ENCODE measurements at places on chromosomes 1 and 21.

GRCh38 chr21:42062236-42063022, 8.7 kb upstream of the UMODL1 start:
- DNase-seq, result peak; percentile 76

- no peak for DNase-seq
Measured at GRCh38 chr1:10113501-10113900, 80.7 kb downstream of the UBE4B start.

DNA sequence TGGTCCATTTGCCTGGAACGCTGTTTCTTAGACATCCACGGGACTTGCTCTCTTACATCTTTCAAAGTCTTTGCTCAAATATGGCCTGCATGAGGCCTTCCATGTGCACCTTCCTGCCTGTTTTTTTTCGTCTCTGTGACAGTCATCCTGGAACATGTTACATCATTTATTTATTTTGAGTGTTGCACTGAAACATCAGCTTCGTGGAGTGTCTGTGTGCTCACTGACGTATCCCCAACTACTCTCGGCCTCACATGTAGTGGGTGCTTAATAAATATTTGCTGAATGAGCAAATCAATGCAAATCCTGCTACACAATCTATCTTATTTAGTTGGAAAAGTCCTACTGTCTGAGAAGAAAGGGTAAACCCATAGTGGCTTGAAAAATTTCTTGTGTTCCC, 11.4 kb upstream of the RHOU start:
- DNase-seq, result no peak

DNA sequence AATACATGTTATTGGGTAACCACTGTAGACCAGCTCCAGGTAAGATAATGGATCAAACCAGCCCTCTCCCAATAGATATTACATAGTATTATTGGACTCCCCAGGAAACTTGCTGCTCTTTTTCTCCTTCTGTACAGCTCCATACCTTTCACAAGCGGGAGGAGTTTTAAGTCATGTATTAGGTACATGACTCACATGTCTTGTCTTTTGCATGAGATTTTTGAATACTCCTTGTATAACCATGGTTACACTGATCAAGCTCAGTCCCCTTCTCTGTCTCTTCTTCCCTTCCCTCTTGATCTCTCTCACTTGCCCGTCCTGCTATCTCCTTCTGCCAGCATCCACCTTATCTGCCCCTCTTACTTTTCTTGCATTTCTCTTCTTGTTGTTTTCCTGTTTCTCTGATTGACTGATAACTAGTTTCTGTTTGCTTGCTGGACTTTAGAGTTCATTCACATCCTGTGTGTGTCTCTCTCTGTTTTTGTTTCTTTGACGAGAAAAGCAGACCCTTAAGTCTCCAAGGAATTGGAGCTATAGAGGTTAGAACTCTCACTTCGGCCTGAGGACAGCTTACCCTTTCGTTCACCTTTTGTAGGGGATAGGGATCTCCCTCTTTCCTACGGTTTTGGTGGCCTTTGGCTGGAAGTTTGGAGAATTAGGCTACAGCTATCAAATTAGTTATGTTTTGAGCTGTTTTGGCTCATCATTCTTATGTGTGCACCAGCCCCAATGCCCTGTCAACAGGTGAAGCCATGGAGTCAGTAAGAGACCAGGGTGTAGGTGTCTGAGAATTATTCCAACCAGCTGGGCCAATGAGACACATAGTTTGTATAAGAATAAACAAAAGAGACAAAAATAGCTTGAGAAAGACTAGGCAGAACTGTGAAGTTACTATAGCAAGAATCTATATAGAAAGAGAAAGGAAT, 49.0 kb upstream of the ASB17 start:
- DNase-seq, result no peak

- DNase-seq, result no peak
Measured at GRCh38 chr21:10464975-10465374, 56.4 kb upstream of the TPTE start.

DNA sequence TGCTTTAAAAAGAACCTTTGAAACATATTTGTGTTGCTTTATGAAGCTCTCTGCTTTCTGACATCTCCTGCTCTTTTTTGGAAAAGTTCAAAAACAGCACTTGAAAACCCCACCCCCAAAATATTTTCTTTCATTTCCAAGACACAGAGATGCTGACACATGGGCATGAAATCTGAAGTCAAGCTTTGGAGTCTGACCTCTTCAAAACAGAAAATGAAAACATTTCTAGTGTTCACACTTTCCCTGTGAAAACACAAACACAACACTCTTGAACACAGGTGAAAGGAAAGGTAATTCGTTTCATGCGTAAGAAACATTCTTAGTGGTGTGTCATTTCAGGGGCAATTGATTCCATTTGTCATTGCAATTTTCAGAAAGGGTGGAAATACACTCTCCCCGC, 10.8 kb downstream of the NGF start:
- DNase-seq, result no peak

GRCh38 chr1:113874012-113874879, 2.7 kb upstream of the PTPN22 start:
- DNase-seq, result peak; percentile 46

GRCh38 chr1:44292651-44293050, 62.4 kb downstream of the ERI3 start:
- no peak for DNase-seq

DNA sequence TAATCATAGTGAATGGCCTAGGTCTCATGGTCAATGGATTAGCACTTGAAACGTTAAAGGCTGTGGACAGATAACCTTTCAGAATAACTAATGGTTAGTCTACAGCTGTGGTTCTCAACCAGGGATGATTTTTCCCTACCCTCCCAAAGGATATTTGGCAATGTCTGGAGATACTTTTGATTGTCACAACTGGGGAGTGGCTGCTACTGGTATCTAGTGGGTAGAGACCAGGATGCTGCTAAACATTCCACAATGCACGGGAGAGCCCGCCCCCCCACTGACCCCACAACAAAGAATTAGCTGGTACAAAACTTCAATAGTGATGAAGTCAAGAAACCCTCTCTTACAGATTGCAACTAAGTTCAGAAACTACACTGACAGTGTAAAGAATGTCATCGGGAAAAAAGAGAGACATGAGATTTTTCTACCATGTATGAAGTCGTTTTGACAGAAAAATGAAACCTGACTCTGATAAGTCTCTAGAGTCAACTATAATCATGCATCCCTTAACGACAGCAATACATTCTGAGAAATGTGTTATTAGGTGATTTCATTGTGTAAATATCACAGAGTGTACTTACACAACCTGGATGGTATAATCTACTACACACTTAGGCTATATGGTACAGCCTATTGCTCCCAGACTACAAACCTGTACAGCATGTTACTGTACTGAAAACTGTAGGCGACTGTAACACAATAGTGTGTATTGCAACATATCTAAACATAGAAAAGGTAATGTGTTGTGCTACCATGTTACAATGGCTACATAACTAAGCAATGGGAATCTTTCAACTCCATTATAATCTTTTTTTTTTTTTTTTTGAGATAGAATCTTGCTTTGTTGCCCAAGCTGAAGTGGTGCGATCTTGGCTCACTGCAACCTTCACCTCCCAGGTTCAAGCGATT, 49.7 kb upstream of the PRDX6 start:
- no peak for DNase-seq
